SHP77 treated with DMSO at 0.1 percent for 48 hours (cell line): ENCODE measurements at places on chromosomes 5 and 9.

DNA sequence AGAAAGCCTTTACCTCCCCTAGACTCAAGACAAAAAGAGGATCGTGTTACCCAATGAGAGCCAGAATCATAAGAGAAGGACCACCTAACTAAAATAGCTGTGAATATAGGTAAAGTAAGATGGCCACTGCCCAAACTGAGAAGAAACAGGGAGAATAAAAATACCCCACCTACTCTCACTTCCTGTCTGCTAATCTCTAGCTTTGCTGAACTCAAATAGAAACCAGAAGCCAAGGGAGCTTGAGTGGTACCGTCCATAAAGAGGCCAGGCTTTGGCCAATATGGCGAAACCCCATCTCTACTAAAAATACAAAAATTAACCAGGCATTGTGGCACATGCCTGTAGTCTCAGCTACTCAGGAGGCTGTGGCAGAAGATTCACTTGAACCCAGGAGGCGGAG, 123.0 kb upstream of the FST start:
- no peak for DNase-seq

- DNase-seq: no peak
Observed at GRCh38 chr5:98941131-98941883, 12.5 kb upstream of the CHD1 start.

DNA sequence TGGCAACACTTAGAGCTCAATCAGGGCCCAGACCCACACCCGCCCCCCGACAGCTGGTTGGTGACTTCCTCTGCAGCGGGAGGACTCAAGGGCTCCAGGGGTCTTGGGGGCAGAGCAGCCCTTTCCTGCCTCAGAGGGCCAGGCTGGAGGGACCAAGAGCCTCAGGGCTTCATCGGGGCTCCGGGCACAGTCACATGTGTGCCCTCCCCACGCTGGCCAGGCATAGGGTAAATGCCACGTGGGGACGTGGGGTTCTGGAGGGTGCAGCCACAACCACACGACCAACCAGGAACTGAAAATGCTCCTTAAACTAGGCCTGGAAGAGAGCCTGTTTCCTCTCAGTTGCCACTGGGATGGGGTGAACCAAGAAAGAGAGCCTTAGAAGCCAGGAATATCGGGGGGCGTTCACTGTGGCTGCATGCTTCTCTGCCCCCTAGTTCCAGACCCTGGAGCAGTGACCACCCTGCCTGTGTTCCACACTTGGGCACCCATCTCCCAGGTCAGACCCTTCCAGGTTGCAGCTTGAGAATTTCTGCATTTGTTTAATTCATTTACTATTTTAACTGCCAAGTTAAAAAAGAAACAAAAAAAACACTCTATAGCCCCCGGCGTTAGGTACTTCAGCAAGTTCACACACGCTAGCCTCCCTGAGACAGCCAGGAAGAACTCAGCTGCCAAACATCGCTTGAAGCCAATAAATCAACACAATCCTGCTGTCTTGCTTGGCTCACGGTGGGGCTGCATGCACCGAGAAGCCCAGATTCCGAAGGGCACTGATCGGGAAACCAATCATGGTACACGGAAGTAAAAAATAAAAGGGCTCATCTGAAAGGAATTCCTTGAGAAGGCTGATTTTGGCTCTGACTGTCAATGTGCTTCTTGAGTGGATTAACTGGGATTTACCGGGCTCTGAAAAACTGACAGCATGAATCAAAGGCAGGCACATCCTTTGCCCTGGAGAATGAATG, 56.1 kb upstream of the PHYKPL start:
- DNase-seq: no peak

- peak; percentile 60 for DNase-seq
Observed at GRCh38 chr9:91197232-91198181, 164.2 kb downstream of the AUH start.

GRCh38 chr5:68071736-68072135, 143.8 kb upstream of the PIK3R1 start:
- DNase-seq: no peak

- DNase-seq: no peak
Observed at GRCh38 chr5:172866802-172867748, 33.0 kb downstream of the ERGIC1 start.

DNA sequence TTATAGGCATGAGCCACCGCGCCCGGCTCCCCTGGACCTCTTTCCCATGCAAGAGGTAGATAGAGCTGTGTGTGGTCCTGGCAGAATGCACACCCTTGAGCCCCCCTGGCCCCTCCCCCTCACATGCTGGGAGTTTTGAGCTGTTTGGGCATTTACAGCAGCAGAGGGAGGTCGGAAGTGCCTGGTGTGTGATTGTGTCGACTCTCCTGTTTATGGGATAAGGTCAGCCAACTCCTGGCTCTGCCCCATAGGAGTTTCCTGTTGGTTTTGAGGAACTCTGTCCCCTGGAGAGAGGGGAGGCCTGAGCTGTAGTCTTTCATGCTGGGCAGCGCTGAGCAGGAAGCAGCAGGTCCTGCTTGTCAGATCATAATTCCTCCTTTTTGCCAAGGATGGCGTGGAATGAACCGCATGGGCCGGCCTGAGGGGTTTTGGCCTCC, 6.0 kb downstream of the LRRC8A start:
- DNase-seq: no peak

GRCh38 chr5:133391354-133392136, 220.8 kb downstream of the FSTL4 start:
- no peak for DNase-seq

- DNase-seq: no peak
Observed at GRCh38 chr5:66527478-66528035, 68.6 kb upstream of the MAST4 start.

DNA sequence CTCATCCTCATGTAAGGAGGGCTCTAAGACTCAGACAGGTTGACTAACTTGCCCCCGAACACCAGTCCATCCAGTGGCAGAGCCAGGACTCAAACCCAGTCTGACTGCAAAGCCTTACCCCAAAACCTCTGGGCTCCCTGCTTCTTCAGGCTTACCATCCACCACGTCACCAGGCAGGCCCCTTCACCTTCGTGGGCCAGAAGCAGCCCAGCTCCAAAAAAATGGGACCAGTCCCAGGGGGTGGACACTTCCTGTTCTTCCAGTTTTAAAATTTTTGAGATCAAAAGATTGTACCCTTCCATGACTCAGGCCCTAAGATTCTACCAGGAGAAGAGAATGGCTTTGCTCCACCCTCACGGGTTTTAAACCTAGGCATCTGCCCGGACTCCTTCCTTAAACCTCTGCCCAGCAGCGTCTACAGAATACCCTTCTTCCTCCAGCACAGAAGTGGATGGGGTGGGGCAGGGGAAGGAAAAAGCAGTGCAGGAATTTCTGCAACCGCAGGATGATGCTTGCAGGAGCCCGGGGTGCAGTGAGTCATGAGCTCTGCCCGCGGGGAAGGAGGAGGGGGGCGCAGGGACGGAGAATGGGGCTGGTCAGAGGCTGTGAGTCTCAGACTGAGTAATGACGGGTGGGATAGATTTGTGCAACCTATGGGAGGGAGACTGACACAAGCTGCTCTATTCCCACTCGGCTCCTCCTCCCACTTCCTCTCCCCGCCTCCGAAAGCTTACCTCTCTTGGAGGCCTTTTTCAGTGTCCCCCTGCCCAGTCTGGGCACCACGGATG, 50.4 kb upstream of the STXBP1 start:
- DNase-seq: no peak

GRCh38 chr5:133361922-133362321, 250.4 kb downstream of the FSTL4 start:
- no peak for DNase-seq

DNA sequence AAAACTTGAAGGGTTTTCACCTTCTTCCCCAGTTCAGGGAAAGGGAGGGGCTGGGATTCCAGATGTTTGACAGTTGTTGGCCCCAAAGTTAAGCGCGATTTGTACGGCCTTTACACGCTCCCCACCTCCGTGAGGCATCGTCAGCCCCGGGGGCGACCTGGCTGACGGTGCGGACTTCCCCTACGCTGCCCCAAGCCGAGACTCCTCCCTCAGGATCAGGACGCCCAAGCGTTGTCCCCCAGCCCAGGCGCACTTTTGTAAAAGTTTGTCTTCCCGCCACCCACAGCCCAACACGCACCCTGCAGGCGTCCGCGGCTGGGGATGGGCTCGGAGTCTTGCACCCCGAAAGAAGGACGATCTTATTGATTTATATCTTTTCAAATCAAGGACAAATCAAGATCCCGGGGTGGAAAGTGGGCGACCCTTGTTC, 713 bp downstream of the MOB3B start:
- DNase-seq: no peak

DNA sequence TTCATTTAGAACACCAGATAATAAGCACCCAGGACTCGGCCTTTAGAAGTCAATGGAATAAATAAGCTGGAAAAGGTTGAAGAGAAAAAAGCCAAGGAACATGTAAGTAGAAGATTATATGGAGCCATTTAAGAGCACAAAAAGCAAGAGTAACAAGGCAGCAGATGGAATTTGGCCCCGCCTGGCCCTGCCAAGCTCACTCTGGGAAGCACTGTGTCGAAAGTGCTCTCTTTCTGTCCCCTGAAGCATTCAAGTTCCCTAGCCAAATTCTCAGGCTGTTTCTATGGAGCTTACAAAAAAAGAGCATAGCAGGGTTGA, 73.0 kb upstream of the GPR151 start:
- no peak for DNase-seq

DNA sequence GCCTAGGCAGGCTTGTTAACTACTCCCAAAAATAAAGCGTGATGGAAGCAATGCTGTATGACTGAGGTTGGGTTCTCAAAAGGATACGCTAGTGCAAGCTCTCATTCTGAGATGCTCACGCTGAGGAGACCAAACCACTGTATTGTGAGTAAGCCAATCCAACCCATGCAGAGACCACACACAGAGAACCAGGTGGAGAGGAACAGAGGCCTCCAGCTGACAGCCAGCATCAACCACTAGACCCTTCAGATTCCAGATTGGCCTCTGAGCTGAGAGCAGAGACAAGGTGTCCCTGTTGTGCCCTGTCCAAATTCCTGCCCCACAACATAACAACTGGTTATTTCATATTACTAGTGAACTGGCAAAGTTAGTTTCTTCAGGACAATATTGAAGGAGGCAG, 4.5 kb downstream of the TSTD2 start:
- no peak for DNase-seq

DNA sequence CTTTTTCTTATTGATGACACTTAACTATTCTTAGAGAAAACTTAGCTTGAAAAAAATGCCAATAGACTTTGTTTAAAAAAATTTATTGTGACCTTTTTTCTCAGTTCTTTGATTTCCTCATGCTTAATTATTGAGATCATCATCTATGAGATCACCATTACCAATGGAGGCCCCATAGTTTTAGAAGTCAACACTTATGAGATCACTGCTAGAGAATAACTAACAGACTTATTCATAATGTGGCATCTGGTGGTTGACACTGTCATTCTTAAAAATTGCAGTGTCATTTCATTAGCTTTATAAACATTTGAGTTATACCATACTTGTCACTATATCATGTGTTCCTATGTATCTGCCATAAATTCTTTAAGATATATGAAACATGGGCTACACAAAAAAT, 14.9 kb upstream of the FEM1C start:
- no peak for DNase-seq

GRCh38 chr9:2638871-2639673, 17.5 kb downstream of the VLDLR start:
- no peak for DNase-seq

DNA sequence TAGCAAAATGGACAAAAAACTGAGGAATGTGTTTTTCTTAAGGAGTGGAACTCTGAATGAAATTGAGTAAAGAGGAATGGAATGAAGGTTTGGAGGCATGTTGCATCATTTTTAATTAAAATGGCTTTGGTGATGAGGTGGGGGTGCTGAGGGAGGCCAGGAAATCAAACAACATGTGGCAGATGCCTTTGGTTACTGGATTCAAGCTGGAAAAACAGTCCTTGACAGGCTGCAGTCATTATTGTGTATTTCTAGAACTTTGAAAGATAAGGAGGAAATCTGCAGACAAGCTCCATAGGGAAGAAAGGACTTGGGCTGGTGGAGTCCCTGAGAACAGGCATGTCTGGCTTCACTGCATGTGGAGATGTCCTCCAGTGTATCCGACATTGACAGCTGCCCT, 203.5 kb upstream of the HAPLN1 start:
- DNase-seq: no peak

DNA sequence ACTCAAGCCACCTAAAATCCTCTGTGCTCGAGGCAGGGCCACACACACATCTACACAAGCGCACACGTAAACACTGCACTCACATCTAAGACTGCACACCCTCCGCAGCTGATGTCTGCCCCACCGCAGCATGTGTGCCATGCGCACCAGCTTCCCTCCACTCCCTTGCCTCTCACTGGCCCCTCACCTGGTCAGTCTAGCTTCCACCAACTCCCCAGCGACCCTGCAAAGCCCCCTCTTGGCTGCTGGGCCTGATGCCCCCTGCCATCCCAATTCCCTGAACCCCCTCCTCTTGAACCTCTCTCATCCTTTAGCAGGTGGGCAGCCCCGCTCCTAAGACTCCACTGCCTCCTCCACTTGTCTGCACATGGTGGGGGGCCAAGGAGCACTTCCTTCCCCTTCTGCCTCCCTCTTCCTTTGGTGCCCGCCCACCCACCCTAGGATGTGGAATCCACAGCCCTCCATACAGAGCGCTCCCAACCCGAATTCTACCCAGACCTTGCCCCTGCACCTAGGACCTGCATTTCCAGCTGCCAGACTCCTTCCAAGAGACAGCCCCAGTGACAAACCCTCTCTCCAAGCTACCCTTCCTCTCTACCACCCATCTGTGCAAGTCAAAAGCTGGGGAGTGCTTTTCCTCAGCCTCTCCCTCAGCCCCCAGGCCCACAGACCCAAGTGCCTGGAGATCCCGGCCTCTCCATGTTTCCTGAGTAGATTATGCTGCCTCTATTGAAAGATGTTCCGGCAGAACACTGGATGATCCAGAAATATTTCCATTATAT, 23.9 kb downstream of the ADAMTS2 start:
- no peak for DNase-seq

GRCh38 chr9:2214707-2215106, 199.6 kb downstream of the SMARCA2 start:
- DNase-seq: no peak

GRCh38 chr5:122844910-122845228, 544 bp upstream of the SNX24 start:
- DNase-seq: peak; percentile 50

DNA sequence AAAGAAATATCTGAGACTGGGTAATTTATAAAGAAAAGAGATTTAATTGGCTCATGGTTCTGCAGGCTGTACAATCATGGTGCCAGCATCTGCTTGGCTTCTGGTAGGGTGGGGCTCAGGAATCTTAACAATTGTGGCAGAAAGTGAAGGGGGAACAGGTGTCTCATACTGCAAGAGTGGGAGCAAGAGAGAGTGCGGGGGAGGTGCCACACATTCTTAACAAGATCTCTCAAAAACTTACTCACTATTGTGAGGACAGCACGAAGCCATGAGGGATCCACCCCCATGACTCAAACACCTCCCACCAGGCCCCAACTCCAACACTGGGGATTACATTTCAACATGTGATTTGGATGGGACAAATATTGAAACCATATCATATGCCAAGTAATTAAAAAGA, 70.1 kb upstream of the PANK3 start:
- no peak for DNase-seq

DNA sequence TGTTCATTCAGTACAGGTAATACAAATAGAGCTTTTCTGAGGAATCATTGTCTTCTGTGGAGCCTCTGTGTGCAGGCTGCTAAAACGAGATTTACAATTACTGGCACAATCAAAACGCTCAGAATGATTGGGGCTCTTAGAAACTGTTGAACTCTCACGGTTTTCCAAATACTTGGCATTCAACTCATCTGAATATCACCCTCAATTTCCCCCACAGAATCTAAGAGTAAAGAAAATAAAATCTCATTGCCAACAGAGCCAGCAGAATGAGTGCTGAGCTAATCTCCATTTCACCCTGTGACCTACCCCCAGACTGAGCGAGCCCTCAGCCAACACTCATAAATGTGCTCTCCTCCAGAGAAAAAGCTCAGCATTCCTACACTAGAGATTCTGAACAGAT, 35.3 kb upstream of the TMED7 start:
- no peak for DNase-seq
